RCC 7860 (cell line): ENCODE measurements at places on chromosomes 6 and 20.

DNA sequence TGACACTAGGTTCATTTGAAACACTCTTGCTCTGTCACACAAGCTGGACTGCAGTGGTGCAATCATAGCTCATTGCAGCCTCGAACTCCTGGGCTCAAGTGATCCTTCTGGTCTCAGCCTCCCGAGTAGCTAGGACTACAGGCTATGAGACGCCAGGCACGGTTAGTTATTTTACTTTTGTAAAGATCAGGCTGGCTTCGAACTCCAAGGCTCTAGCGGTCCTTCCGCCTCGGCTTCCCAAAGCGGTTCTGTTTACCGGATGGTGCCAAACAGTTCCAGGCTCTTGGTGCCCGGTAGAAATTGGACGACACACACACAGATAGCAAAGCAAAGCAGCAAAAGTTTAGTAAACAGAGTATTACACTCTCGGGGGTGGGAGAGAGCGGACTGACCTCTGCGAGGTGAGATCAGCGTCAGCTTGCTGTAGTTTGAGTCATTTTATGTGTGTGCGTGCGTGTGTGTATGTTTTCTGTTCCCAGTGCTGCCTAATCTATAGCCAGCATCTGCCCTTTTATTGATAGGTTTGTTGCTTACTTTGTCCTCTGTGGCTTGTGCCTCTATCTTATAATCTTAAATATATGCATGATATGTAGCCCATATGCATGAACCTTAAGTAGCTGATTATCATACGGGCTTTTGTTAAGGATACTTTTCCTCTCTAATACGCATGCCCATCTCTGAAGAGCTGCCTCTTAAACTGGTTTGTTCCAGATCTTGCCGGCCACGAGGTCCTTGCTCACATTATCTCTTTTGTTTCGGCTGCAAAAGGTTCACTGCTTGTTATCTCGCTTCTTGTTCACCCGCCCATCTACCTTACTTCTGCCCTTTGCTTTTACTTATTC, 75.2 kb downstream of the OR2B2 start:
- DNase-seq, result peak; percentile 75

GRCh38 chr20:931401-931800, 15.3 kb upstream of the ANGPT4 start:
- peak; percentile 18 for DNase-seq

- no peak for DNase-seq
These were observed 22.8 kb downstream of the DCBLD1 start for GRCh38 chr6:117505311-117505710.

DNA sequence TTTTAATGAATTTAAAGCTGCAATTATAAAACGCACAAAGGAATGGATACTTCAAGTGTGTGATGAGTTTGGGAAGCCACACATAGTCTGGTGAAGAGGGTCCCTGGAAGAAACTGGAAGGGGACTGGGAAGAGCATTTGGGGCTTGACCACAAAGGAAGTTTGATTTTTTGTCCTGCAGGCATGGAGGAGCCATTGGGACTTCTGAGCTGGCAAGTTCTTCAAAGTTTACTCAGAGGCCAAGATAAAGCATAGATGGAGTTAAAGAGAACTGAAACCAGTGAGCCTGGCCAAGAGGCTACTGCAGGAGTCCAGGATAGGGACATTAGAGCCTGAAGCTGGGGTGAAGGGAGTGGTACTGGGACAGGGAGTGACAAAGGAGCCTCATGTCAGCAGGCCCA, 95.0 kb downstream of the AIG1 start:
- no peak for DNase-seq

GRCh38 chr20:20327746-20328145, 40.2 kb upstream of the INSM1 start:
- peak; percentile 75 for DNase-seq

- DNase-seq, result no peak
These were observed 73.5 kb upstream of the DST start for GRCh38 chr6:56716229-56716628.

DNA sequence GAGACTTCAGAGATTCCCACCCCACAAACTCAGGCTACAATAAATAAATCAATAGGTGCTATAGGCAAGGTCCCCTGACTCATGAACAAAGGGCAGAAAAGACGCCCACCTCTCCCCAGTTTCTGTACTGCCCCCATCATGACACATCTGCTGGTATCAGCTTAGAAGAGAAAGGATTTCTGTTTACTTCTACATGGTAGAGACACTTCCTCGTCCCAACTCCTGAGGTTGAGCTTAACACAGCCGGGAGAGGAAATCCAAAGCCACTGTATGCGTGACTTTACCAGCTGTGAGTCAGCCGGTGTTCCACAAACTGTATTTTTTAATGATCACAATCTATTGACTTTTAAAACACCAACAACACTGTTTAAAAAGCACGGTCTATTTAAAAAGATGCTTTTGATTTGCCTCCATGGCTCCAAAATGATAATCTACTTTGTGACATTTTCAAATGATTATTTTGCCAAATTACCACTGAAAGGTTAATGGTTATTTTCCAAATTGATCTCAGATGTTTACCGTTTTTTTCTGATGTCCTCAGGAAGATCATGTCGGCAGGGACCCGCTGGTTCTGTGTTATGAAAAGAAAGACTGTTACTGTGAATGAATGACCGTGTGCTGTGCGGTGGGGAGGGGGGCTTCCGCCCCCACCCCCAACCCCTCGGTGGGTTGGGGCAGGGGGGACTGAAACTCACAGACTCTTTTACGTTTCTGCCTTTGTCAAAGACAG, 72.5 kb downstream of the ATP9A start:
- peak; percentile 35 for DNase-seq

DNA sequence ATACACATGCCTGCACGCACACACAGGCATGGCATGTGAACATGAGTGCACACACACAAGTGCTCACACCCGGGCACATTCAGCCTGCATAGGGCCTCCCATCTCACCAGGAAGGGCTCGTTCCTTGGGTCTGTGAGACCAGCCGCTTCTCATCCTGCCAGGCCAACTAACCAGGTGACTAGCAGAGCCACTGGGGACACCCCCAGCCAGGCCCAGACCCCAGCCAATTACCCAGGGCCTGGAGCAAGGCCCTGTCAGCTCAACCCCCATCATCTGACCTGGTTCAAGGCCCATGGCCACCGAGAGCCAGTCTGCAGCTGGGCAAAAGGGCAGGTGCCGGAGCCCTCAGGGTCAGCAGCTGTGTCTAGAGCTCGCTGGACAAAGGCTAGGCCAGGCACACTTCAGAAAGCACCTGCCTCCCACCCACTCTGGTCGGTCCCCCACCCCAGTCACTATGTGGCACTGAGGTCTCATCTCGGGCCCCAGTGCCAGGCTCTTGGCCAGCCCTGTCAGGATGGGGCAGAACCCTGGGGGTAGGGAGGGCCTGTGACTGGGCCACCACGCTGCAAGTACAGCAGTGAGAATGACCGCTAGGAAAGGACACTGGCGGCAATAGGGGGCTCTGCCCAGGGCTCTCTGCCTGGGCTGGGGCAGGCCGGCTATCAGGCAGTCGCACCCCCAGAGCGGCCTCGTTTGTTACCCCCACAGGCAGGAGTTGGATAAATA, 26.8 kb upstream of the MRGBP start:
- DNase-seq, result no peak

DNA sequence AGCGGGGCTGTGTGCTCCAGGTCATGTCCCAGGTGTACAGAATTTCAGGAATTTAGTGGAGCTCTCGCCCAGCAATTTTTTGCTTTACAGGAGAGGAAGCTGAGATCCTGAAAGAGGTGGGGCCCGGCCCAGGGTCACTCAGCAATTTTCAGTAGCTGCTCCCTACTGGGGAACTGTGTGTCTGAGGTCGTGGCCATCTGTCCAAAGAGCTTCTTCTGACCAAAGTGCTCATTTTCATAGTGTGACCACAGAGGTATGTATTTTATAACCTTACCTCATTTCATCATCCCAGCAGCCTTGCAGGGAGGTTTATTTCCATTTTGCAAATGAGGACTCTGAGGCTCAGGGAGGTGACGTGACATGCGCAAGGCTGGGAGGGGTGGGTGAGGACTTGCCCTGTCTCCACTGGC, 46.3 kb downstream of the FAM209B start:
- no peak for DNase-seq

GRCh38 chr6:22657352-22657980, 88.1 kb downstream of the HDGFL1 start:
- no peak for DNase-seq

- DNase-seq, result no peak
These were observed 9.5 kb downstream of the DAAM2 start for GRCh38 chr6:39801456-39802251.

DNA sequence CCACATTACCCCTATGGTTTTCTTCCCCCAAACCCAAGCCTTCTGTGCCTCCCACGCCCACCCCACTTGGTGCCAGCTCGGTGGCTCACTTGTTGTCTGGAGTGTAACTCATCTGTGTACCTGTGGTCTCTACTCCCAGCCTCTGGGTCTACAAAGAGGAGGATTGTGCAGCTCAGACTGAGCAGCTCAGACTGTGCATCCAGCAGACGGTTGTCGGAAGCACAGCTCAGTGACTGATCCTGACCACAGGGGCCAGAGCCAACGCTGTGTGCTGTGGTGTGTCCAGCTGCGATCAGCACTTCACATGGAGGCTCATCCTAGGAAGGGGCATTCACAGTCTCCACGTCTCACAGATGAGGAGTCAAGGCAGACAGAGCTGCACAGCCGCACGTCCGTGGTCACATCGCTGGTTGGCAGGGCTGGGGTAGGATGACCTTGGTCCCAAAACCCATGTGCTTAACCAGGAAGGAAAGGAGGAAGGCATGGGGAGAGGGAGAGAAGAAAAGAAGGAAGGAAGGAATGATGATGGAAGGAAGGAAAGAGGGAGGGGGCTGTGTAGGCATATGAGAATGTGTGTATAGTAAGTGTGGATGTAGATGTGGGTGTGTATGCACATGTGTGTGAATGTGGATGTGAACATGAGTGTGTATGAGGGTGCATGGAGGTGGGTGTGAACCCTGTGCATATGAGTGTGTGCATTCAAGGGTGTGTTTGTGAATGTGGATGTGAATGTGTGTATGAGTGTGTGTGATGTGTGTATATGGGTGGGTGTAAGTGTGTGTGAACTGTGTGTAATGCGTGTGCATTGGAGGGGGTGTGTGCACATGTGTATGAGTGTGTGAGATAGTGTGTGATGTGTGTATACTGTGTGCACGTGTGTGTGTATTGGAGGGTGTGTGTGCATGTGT, 28.2 kb upstream of the STX16 start:
- DNase-seq, result peak; percentile 94

GRCh38 chr6:56944661-56945060, 10.2 kb upstream of the BEND6 start:
- no peak for DNase-seq

GRCh38 chr20:13102694-13103093, 93.9 kb downstream of the SPTLC3 start:
- DNase-seq, result no peak

GRCh38 chr6:105507811-105508210, 104.9 kb upstream of the PREP start:
- DNase-seq, result no peak

DNA sequence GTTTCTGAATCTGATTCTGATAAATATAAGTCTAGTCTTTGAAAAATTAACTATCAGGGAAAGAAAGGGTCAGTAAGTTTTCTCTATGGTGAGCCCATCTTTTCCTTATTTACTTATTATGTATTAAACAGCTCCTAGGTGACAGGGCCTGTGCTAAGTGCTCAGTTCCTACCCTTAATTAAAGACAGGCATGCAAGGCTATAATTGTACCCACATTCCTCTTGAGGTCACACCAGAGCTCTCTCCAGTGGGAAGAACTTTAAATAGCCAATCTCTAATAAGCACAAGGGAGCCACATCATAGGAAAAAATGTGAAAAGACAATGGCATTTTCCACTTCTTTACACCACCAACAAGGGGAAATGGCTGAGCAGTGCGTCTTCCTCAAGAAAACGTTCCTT, 421.8 kb upstream of the SLC35B3 start:
- DNase-seq, result no peak

- DNase-seq, result no peak
These were observed 97.4 kb downstream of the IRF4 start for GRCh38 chr6:489001-489400.

DNA sequence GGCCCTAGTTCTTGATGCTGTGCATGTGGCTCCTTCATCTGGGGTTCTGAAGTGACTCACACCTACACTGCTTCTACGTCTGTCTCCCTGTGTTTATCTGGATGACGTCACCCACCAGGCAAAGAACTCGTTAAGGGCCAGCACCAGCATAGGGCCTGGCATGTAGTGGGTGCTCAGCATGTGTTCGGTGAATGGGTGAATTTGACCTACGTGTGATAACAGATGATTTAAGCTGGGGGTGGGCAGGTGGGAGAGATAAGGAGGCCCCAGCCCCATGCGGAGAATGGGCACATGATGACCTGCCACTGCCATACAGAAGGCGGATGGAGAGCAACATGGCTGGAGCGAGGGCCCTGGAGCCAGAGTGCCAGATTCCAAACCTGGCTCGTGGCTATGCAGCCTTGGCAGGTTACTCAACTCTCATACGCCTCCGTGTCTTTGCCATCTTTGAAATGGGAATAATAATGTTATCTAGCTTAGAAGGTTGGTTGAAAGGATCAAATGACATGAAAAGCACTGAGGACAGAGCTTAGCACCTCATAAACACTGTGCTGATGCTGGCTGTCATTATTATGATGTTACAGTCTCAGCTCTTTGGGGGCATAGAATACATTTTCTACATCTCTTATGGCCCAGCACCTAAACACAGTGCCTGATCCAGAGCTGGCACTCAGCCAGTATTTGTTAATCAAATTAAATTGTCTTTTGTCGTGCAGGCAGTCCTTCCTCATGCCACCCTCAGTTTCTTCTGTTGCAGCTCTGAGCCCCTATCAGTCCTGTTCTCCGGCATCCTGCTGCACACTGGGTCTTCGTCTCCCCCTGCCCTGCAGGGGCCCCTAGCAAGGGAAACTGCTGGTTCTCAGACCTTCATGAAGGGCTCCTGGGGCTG, 39.6 kb downstream of the VEGFA start:
- DNase-seq, result peak; percentile 58

- no peak for DNase-seq
These were observed 472 bp upstream of the EDN3 start for GRCh38 chr20:59299945-59300332.

- no peak for DNase-seq
These were observed 119.6 kb upstream of the RIMS1 start for GRCh38 chr6:71766796-71767195.
